AG04450 (cell line): ENCODE measurements at places on chromosomes 6 and 20. TPM values are rescaled to one million over a fixed set of nuclear protein-coding genes. Genes with fewer than 3 reads are reported as not detected.

NCOA7 gene
- 21.1 and 21.5 TPM in 2 replicates for polyA plus RNA-seq

KIF6 gene
- polyA plus RNA-seq: 0.02 and 0.04 TPM in 2 replicates

RIMS4 gene
- polyA plus RNA-seq: not detected in 2 replicates

KIAA0408 gene
- 4.7 and 6.3 TPM in 2 replicates for polyA plus RNA-seq

SLX4IP gene
- 2.1 and 2.8 TPM in 2 replicates for polyA plus RNA-seq

- no peak for DNase-seq
These were observed 617 bp upstream of the TSPYL1 start for GRCh38 chr6:116280161-116280932.

DNA sequence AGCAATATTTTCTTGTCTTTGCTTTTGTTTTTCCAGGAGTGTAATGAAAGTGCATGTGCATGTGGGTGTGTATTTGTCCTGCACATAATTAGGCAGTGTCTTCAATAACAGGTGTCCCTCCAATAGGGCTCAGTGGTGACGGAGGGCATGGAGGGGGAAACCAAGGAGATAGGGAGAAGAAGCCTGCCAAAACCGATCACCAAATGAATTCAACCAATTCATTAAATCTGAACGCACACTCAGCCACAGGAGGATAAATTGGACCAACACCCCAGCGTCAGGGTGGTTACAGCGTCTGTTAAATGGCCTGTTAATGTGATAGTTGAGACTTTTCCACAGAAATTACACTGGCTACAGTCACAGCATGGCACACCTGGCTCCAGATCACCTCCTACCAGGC is 527.6 kb downstream of the CD83 start:
- DNase-seq: no peak

GRCh38 chr6:154356690-154357089 is at the start of gene IPCEF1:
TSS of gene IPCEF1 (minus strand) at chr6:154356803. CDS start at chr6:154265947, 90,856 bp downstream.
- DNase-seq: no peak

- DNase-seq: no peak
These were observed 43.7 kb downstream of the TM9SF4 start for GRCh38 chr20:32153156-32153665.

GRCh38 chr20:53736757-53737395 is 143.2 kb upstream of the ZNF217 start:
- DNase-seq: no peak

- DNase-seq: no peak
These were observed 39.8 kb upstream of the TAGAP start for GRCh38 chr6:159084493-159085091.

GRCh38 chr6:155384321-155384952 is 70.2 kb upstream of the TFB1M start:
- DNase-seq: no peak
